ENCODE measurements at places on chromosomes 2 and 18. TPM values are rescaled to one million over a fixed set of nuclear protein-coding genes. Genes with fewer than 3 reads are reported as not detected.

DNA sequence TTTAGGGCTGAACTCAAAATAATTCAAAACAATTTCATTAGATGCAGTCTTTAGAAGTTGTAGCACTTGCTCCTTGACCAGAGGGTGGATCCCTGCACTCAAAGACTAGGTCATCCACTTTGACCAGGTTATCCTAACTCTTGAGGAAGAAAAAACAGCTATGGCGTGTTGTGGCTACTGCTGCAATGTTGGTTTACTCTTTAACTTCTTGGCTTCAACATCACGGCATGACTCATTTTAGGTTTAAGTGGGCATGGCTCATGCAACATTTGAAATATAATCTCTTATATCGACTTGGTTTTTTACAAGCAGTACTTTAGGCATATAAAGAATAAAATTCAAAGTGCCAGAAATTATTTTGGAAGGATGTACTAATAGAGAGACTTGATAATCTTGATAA, 35.4 kb downstream of the ANKRD29 start:
- no peaks in the 10 kb centered on the region for H3K36me3 ChIP-seq
- DNase-seq = no peak

GRCh38 chr2:233611284-233611683, 6.1 kb upstream of the UGT1A8 start:
- H3K4me1 ChIP-seq = no peaks in the 10 kb centered on the region
- no peak for DNase-seq
- no peak overlapping the region for H3K4me3 ChIP-seq
- H3K27ac ChIP-seq = no peak overlapping the region

DNA sequence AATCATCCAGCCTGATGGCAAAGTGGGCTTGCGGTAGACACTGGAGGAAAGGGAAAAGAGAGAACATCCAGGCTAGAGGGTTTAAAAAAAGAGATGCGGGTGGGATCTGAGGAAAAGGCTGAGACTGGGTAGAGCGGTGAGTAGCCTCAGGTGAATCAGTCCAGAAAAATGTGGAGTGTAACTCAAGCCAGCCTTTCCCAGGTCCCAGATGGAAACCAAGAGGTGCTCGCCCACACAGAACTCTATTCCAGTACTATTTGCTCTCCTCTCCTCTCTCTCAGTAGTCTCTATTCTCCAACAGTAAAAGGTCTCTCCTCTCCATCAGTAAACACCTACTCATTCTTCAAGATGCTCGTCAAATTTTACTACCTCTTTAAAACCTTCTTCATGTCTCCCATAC, 38.3 kb upstream of the NRP2 start:
- no peak overlapping the region for H3K4me3 ChIP-seq
- no peak overlapping the region for H3K27ac ChIP-seq
- no peaks in the 10 kb centered on the region for H3K27me3 ChIP-seq
- no peak for DNase-seq

DNA sequence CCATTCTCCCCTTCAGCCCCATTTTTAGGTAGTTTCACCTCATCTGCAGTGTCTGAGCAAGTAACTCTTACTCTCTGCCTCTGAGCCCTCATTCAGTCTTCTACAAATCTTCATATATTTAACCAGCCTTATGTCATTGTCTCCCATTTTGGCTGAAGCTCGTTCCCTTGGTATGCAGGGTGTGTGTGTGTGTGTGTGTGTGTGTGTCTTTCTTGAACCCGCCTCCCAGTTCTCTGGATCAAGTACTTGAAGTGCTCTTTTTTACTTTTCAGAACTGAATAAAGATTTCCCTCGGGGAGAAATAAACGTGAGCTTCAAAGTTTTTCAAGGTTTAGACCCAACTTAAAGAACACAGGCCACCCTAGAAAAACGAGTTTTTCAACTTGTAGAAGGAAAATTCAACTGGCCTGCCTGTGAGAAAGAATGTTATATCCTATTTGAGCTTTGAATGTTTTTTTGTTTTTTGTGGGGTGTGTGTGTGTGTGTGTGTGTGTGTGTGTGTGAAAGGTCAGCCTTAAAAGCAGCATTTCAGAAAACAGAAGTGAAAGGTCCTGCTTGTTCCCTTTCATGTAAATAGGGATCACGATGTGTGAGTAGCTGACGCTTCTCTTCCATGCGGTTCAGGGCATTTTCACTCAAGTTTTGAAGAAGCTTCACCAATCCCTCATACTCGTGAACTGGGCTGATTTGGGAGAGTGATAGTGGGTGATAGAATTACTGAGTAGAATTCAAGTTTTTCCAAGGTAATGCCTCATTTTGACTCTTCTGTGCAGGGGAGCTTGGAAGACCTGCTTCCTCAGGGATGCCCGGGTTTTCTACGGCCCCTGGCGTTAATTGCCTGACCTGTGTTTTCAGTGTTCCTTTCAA, 50.6 kb upstream of the EML6 start:
- H3K4me3 ChIP-seq = no peak overlapping the region
- H3K36me3 ChIP-seq = no peaks in the 10 kb centered on the region
- peaks cover 10% of the 10 kb centered on the region for H3K4me1 ChIP-seq
- H3K27ac ChIP-seq = peak overlapping the region; percentile 85

- H3K36me3 ChIP-seq = peaks cover 100% of the 10 kb centered on the region
- H3K4me1 ChIP-seq = peaks cover 29% of the 10 kb centered on the region
- DNase-seq = peak; percentile 12
- H3K27me3 ChIP-seq = no peaks in the 10 kb centered on the region
Observed at GRCh38 chr2:86480105-86480504, 38.9 kb downstream of the KDM3A start.

DNA sequence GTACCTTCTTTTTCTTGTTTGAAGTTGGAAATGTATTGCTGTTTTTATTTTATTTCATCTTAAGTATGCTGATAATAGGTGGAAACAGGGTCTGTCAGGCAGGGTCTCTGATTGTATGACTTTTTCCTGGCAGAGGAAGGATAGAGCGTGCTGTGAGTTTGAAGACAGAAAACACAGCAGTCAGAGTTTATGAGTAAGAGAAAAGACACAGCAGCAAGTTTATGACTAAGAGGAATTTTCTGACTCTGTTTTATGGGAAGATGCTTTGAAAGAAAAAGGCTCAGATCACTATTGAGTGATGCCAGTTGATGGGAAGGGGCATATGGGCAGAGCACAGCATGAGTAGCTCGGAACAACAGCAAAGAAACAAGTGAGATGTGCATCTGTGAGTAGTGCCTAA, 379.1 kb downstream of the MEIS1 start:
- no peaks in the 10 kb centered on the region for H3K36me3 ChIP-seq
- no peaks in the 10 kb centered on the region for H3K27me3 ChIP-seq
- no peak for DNase-seq
- no peak overlapping the region for H3K27ac ChIP-seq
- H3K4me3 ChIP-seq = no peak overlapping the region
- H3K4me1 ChIP-seq = no peaks in the 10 kb centered on the region

SERPINB3 gene
- total RNA-seq = not detected

DNA sequence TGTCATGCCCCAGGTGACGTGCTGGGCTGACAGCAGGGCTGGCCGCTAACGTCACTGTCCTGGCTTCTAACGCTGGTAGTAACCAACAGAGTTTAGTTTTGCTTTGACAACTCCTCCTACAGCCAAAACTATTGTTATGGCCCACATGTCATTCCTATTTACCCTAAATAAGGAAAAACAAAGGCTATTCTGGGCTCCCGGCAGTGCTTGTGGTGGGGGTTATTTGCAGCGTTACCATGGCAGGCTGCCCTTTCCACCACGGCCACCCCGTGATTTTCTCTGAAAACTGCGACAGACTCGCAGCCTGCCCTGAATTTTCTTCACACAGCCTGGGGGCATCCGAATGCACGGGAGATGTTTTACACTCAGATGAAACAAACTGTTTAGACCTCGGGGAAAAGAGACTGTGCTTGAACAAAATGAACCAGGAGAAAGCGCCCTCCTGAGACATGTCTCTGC, 115.2 kb downstream of the FAM210A start:
- H3K27me3 ChIP-seq = no peaks in the 10 kb centered on the region
- H3K27ac ChIP-seq = peak overlapping the region; percentile 76
- H3K4me3 ChIP-seq = no peak overlapping the region

- peak overlapping the region; percentile 60 for H3K27ac ChIP-seq
Observed at GRCh38 chr2:60852282-60852860, 29.0 kb upstream of the REL start.

PARD6G gene
- 3.7 TPM for total RNA-seq

PLB1 gene
- 0.73 TPM for total RNA-seq

- no peak overlapping the region for H3K27ac ChIP-seq
- H3K4me3 ChIP-seq = no peak overlapping the region
- no peaks in the 10 kb centered on the region for H3K36me3 ChIP-seq
- no peaks in the 10 kb centered on the region for H3K4me1 ChIP-seq
Observed at GRCh38 chr2:11029136-11029535, 117.4 kb downstream of the KCNF1 start.

TNFAIP6 gene
- 2.1 TPM for total RNA-seq

DNA sequence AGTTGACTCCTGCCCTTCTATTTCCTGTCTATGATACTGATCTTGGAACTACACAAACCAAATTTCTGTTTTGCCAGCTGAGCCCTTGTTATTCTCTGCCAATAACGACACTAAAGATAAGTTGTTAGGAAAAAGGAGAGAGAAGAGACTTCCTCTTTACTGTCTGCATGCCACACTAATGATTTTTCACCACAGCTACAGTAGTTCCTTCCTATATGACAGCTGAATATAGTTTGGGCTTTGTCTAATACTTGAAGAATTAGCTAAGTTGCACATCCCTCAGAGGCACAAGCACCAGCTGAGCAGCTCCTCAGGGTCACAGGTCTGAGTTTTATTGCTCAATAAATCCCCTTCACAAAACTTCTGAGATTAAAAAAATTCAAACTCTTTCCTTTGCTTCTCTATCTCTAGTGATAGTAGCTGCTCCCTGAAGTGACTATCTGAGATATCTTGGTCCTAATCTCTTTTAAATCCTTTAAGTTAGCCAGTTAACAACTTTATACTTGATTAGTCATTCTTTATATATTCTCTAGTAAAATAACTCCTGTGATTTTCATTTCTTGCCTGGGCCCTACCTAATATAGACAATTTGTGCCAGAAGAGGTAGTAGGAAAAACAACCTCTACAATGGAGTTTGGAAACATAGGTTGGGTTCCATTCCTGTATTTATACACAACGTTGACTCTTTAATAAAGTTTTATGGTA, 253.0 kb upstream of the CNTNAP5 start:
- H3K4me1 ChIP-seq = no peaks in the 10 kb centered on the region
- H3K4me3 ChIP-seq = no peak overlapping the region
- no peak overlapping the region for H3K27ac ChIP-seq
- no peak for DNase-seq
- no peaks in the 10 kb centered on the region for H3K27me3 ChIP-seq
- no peaks in the 10 kb centered on the region for H3K36me3 ChIP-seq

- no peak overlapping the region for H3K4me3 ChIP-seq
- H3K36me3 ChIP-seq = peaks cover 56% of the 10 kb centered on the region
- no peak for DNase-seq
- H3K4me1 ChIP-seq = no peaks in the 10 kb centered on the region
- H3K27ac ChIP-seq = no peak overlapping the region
- no peaks in the 10 kb centered on the region for H3K27me3 ChIP-seq
Observed at GRCh38 chr2:230471074-230471473, 55.1 kb downstream of the SP100 start.

DNA sequence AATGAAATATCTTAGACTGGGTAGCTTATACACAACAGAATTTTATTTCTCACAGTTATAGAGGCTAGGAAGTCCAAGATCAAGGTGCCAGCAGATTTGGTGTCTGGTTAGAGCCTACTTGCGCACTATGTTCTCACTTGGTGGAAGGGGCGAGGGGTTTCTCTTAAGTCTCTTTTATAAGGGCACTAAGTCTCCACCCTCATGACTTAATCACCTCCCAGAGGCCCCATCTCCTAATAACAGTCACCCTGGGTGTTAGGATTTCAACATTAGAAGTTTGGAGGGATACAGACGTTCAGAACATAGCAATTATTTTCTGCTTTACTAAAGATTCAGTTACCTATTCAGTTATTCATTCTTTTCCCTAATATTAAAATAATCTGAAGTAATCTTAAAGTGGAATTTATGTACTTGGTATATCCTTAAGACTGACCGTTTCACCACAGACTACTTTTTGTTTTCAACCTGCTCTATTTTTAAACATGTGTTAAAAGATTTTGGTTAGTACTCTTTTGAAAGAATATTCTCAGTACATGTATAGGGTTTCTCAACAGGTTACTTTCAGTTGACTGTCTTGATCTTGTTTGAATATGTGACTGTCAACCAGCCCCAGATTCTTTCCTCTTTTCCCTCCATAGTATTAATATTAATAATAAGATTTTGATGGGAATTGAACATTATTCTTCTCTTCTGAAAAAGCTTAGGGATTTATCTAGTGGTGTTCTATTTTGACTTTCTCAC, 130.0 kb downstream of the TAF4B start:
- DNase-seq = no peak
- no peaks in the 10 kb centered on the region for H3K36me3 ChIP-seq
- no peaks in the 10 kb centered on the region for H3K27me3 ChIP-seq
- no peaks in the 10 kb centered on the region for H3K4me1 ChIP-seq
- H3K27ac ChIP-seq = no peak overlapping the region

DSG4 gene
- total RNA-seq = not detected

VWC2L gene
- total RNA-seq = 0.13 TPM

UPP2 gene
- total RNA-seq = not detected

DNA sequence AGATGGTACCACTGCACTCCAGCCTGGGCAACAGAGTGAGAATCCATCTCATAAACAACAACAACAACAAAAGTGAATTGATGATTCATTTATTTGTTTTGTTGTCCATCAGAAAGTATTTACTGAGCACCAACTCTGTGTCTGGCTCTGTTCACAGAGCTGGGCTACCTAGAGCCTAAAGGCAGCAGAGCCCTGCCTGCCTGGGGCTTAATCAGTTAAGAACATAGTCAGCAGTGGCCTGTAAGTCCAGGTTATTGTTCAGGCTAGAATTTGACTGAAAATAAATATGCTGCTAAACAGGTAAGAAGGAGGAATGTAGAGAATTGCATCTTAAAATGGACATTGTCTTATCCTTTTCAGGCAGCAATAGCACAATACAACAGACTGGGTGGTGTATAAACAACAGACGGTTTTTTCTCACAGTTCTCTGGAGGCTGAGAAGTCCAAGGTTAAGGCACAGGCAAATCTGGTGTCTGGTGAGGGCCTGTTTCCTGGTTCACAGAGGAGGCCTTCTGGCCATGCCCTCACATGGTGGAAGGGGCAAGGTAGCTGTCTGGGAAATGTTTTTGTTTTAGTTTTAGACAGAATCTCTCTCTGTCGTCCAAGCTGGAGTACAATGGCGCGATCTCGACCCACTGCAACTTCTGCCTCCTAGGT, 22.2 kb upstream of the ARL4C start:
- no peak for DNase-seq
- no peaks in the 10 kb centered on the region for H3K36me3 ChIP-seq
- H3K4me1 ChIP-seq = no peaks in the 10 kb centered on the region
- H3K27ac ChIP-seq = no peak overlapping the region
- peaks cover 3% of the 10 kb centered on the region for H3K27me3 ChIP-seq

GRCh38 chr18:6821356-6821755, 91.8 kb downstream of the ARHGAP28 start:
- H3K4me3 ChIP-seq = no peak overlapping the region
- H3K36me3 ChIP-seq = no peaks in the 10 kb centered on the region
- H3K27me3 ChIP-seq = no peaks in the 10 kb centered on the region
- H3K4me1 ChIP-seq = no peaks in the 10 kb centered on the region
- H3K27ac ChIP-seq = no peak overlapping the region

DNA sequence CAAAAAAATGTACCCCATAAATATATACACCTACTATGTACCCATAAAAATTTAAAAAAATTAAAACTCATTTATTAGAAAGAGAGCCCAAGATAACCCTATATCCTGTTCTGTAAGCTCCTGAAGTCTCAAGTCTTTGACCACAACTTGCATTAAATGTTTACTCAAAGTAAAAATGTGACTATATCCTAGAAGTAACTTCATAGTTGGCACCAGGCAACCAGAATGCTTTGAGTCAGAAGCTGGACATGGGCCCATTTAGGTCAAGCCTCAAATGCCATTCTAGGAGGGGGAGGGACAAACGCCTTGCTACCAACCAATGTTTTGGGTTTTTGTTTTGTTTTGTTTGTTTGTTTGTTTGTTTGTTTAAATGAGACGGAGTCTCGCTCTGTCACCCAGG, 9.3 kb upstream of the TBC1D8 start:
- DNase-seq = no peak
- H3K27ac ChIP-seq = no peak overlapping the region
- H3K36me3 ChIP-seq = no peaks in the 10 kb centered on the region
- peaks cover 5% of the 10 kb centered on the region for H3K4me1 ChIP-seq
